Stimulated activated CD8-positive, alpha-beta memory T cell treated with anti-CD3 and anti-CD28 coated beads, Interleukin-2, amount 100 ng/mL, for 48 hours (primary cell): ENCODE measurements at places on chromosomes 7 and 10.

GRCh38 chr7:102284891-102285539 is 1.7 kb upstream of the SH2B2 start:
- DNase-seq = no peak

- no peak for DNase-seq
Observed at GRCh38 chr10:44206127-44206818, 178.6 kb downstream of the CXCL12 start.

GRCh38 chr7:97873606-97874005 is 1.4 kb upstream of the ASNS start:
- no peak for DNase-seq

GRCh38 chr7:31875424-31875823 is 188.4 kb downstream of the PPP1R17 start:
- DNase-seq = no peak

GRCh38 chr10:101826852-101827434 is 8.7 kb upstream of the OGA start:
- no peak for DNase-seq

DNA sequence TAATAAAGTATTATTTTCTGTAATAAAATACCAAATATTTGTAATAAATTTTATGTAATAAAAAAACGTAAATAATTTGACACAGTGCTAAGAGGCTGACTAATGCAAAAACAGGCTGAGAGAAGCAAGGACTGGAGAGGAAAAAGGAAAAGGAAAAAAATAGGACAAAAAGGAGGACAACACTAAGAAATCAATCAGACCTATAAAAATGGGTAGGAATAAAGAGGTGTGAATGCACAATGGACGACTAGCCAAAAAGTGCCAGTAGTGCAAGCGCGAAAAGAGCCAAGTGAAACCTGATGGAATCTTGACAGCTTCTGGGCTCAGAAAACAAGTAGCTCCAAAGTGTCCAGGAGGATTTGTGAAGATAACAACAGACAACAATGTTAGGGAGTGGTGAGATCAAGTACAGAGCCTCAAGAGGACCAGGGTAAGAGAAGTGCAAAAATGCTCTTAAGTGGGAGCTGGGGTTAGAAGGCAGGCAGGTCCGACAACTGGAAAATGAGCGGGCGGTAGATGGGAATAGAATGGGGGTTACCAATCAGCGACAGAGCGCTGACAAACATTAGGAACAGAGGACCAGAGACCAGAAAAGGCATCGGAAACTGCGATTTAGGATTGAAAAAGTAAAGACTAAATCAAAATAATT is 1.2 kb downstream of the BRAF start:
- no peak for DNase-seq
